ENCODE measurements at places on chromosomes 12 and 14.

DNA sequence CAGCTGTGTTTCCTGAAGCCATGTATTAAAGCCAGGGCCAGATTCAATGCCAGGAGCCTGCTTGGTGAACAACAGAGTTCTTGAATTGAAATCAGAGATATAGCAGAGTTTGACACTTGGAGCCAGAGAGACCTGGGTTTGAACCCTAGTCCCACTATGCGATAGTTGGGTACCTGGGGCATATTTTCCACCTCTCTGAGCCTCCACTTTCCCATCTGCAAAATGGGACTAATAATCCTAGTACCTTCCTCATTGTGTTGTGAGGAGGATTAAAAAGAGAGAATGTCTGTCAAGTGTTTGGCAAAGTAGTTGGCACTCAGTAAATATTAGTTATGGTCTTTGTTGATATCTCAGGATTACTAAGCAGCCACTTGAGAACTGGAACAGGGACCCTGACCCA lies 6.0 kb upstream of the HRK start:
- H3K27ac ChIP-seq, result no peak overlapping the region
- no peaks in the 10 kb centered on the region for H3K27me3 ChIP-seq
- peaks cover 4% of the 10 kb centered on the region for H3K4me1 ChIP-seq
- no peaks in the 10 kb centered on the region for H3K36me3 ChIP-seq

GRCh38 chr12:124338876-124339603 lies 44.1 kb downstream of the RFLNA start:
- H3K4me1 ChIP-seq, result no peaks in the 10 kb centered on the region
- no peaks in the 10 kb centered on the region for H3K27me3 ChIP-seq
- peaks cover 88% of the 10 kb centered on the region for H3K36me3 ChIP-seq
- H3K4me3 ChIP-seq, result no peak overlapping the region
- H3K27ac ChIP-seq, result no peak overlapping the region

DNA sequence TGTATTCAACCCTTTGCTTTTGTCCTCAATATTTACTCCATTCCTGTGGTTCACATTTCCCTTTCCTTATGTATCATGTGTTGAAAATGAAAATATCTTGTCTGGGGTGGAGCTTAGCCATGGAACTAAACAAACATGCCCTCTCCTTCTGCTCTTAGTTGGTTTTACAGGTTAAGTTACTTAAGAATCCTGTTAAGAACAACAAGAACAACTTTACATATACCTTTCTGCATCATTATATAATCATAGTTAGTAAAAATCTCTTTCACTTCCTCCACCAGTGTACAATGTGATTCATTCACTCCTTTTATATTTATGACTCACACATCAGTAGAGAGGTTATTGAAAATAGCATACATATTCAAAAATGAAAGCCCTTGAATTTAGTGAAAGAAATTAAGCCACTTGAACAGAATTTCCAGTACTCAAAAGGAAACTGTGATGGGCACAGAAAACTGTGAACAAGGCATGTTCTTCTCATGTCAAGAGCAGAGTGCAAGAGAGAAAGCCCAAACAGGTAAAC lies 307.7 kb downstream of the CCDC91 start:
- H3K27me3 ChIP-seq, result no peaks in the 10 kb centered on the region
- H3K36me3 ChIP-seq, result no peaks in the 10 kb centered on the region
- no peak for DNase-seq
- no peak overlapping the region for H3K4me3 ChIP-seq
- no peaks in the 10 kb centered on the region for H3K4me1 ChIP-seq
- no peak overlapping the region for H3K27ac ChIP-seq

- H3K4me1 ChIP-seq, result no peaks in the 10 kb centered on the region
- H3K27ac ChIP-seq, result peak overlapping the region; percentile 70
- DNase-seq, result no peak
- H3K4me3 ChIP-seq, result no peak overlapping the region
Observed at GRCh38 chr12:108816652-108817335, 40.6 kb downstream of the SSH1 start.

- H3K36me3 ChIP-seq, result no peaks in the 10 kb centered on the region
- peaks cover 21% of the 10 kb centered on the region for H3K4me1 ChIP-seq
- H3K27me3 ChIP-seq, result peaks cover 13% of the 10 kb centered on the region
- no peak overlapping the region for H3K4me3 ChIP-seq
Observed at GRCh38 chr12:62192180-62192902, 67.9 kb upstream of the USP15 start.

DNA sequence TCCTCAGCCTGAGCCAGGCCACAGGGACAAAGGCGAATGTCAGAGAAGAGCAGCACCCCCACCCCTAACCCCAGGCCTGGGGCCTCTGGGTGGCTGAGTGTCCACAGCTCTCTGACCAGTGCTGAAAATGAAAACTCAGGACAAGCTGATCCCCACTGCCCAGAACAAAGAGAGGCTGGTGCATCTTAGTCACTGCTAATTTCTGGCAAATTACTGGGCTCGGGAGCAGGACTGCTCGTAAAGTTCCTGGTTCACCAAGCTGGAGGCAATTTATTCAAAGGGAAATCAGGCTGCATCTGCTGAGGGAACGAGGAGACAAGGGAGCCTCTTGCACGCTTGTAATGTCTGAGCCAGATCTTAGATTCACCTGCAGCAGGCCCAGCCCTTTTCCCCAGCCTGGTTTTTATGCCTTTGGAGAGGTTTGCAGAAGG lies 43.2 kb downstream of the CALM1 start:
- H3K4me1 ChIP-seq, result no peaks in the 10 kb centered on the region
- no peaks in the 10 kb centered on the region for H3K36me3 ChIP-seq
- H3K27me3 ChIP-seq, result no peaks in the 10 kb centered on the region
- H3K27ac ChIP-seq, result no peak overlapping the region

GRCh38 chr12:71045781-71046180 lies 112.0 kb downstream of the TSPAN8 start:
- H3K36me3 ChIP-seq, result no peaks in the 10 kb centered on the region
- no peak overlapping the region for H3K27ac ChIP-seq
- no peaks in the 10 kb centered on the region for H3K27me3 ChIP-seq
- DNase-seq, result no peak
- no peaks in the 10 kb centered on the region for H3K4me1 ChIP-seq
- H3K4me3 ChIP-seq, result no peak overlapping the region
